Activated CD4-positive, alpha-beta T cell treated with anti-CD3 and anti-CD28 coated beads, Interleukin-2, Interleukin-4, amounts not matched to agents 100 ng/mL and 50 ng/mL, durations not matched to agents 16 hours and 8 hours (primary cell): ENCODE measurements at places on chromosomes 1 and 21.

GRCh38 chr1:4425892-4426291 is 228.5 kb upstream of the AJAP1 start:
- no peak for DNase-seq

GRCh38 chr1:161227196-161227871 is 1.5 kb downstream of the TOMM40L start:
- DNase-seq = peak; percentile 89

GRCh38 chr1:178308438-178308837 is 188.3 kb downstream of the CLEC20A start:
- no peak for DNase-seq

- no peak for DNase-seq
Measured at GRCh38 chr1:228256626-228257375, 49.0 kb downstream of the OBSCN start.

GRCh38 chr21:15241997-15242736 is 177.4 kb upstream of the NRIP1 start:
- DNase-seq = no peak

DNA sequence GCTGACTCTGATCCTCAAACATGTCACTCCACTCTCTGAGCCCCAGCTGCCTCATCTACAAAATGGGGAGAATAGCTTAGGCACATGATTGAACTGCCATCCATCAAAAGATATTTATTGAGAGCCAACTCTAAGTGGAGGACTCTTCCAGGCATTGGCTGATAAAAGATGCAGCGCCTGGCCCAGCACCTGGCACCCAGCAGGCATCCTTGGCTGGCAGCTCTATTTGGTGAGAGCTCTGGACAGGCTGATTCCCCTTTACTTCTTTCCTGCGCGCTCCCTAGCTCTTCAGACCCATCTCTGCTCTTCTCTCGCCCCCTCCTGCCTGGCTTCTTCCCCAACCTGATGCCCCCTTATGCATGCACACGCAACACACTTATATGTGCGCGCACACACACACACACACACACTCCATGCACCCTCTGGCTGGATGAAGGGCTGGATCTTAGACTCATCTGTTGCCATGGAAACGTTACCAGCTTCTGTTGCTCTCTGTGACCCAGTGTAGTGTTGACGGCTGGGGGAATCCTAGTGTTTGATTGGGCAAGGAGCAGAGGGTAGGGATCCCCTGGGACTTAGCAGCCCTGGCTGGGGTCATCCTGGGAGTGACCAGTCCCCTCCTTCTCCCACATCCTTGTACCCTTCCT is 49.3 kb downstream of the VWA5B1 start:
- DNase-seq = no peak

- peak; percentile 39 for DNase-seq
Measured at GRCh38 chr1:201999625-202000238, 10.7 kb upstream of the ELF3 start.

GRCh38 chr1:162029157-162029556 is 5.5 kb upstream of the OLFML2B start:
- no peak for DNase-seq

GRCh38 chr1:66563094-66563800 is 29.3 kb downstream of the SGIP1 start:
- no peak for DNase-seq

GRCh38 chr1:206909883-206910318 is 11.8 kb downstream of the FCMR start:
- DNase-seq = no peak

DNA sequence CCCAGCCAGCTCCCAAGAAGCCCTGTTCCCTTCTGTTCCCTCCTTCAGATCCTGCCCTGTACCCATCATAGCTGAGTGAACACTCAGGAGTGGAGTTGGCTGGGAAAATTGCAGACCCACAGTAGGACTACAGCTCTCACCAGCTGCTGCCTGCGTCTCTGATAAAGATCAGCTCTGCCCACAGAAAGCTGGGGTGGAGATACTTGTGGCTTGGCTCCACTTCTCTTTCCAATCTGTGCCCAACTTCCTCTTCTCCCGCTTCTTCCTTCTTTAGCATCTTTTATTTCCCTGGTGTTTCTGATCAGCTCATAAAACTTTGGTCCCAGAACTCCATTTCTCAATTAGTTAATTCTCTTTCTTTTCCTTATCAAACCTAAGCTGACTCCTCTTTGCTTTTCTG is 5.5 kb upstream of the CD1A start:
- DNase-seq = no peak

DNA sequence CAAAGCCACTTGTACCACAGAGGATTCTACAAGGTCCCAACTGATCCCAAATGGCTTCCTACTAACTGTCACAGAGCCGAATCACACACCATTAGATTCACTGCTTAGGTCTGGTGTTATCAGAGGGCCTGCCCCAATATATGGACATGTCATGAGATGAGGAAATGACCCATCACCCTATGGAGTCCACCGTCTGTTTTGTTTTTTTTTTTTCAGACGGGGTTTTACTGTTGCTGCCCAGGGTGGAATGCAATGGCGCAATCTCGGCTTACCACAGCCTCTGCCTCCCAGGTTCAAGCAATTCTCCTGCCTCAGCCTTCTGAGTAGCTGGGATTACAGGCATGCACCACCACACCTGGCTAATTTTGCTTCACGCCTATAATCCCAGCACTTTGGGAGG is 83.8 kb upstream of the ETS2 start:
- no peak for DNase-seq

DNA sequence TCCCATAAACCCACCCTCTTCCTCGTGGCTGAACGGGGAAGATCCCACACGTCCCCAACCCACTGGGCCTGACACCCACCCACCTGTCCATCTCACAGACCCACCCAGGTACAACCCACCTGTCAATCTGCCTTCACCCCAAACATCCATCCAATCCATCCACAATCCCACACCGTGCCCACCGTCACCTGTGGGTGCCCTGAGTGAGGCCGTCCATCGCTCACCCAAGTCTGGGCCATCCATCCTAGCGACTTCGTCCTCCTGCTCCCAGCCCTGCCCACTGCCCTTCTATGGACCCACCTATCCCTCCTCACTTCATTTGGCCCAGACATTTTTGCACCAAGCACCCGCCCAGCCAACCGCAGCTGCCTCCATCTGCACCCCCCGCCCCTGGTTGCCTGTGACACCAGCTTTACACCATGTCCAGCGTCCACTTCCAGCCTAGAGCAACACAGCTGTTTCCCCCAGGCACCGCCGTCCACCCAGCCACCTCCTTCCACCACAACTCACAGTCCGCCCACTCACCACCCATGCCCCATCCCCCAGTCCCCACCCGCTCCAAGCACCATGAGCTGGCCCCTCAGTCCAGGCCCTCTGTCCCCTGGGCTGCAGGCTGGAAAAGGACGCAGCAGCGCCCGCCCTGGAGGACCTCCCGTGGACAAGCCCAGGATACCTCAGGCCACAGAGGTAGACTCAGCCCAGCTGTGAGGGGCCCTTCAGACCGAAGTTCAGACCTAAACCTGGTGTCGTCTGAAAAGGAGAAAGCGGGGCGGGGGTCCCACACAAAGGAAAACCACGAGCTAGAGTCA is 7.7 kb downstream of the TTLL10 start:
- no peak for DNase-seq

- DNase-seq = no peak
Measured at GRCh38 chr1:46130121-46130520, 2.3 kb downstream of the PIK3R3 start.

DNA sequence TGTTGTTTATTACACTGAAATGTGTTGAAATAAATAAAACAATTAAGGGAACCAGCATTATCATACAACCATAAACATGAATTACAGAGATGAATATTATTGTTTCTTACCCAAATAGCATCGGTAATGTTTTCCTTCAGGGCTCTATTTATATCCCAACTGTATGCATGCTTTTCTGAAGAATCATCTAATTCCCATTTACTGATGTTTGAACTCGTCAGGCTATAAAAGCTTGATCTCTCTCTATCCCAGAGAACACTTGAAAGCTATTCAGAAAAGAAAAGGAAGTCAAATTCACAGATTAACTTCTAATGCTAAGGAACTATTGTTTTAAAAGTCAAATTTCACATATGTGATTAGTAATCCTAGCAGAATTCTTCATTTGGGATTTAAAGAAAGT is 12.4 kb downstream of the NUP133 start:
- no peak for DNase-seq

- DNase-seq = no peak
Measured at GRCh38 chr1:203380420-203381150, 29.7 kb upstream of the FMOD start.

DNA sequence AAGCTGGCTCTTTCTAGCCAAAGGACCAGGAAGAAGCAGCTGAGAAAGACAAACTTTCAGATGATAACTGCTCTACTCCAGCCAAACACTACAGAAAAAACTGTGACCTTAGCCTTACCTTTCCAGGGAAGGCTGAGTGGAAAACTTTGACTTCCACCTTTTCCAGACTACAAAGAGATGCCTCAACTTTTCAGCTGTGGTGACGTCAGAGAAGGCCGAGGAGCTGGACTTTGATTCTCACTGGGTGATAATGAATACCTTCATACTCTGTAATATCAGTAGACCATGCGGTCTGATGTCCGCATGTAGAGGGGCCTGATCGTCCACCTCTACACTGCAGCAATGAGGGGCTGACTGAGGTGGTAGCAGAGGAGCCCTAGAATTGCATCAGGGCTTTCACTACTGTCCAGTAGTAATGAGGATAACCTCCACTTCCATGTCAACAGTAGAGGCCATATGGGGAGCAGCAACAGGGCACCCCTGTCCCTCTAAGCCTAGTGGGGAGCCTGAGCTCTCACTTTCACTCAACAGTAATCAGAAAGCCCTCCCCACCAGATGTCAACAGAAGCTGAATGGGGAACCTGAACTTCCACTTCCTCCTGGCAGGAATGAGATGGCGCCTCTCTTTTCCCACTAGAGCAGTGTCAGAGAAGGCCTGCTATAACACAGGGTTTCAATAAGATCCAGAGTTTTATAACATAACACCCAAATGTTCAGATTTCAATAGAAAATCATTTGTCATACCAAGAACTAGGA is 28.4 kb upstream of the PADI1 start:
- no peak for DNase-seq

- no peak for DNase-seq
Measured at GRCh38 chr1:20280341-20280740, 10.3 kb upstream of the VWA5B1 start.

DNA sequence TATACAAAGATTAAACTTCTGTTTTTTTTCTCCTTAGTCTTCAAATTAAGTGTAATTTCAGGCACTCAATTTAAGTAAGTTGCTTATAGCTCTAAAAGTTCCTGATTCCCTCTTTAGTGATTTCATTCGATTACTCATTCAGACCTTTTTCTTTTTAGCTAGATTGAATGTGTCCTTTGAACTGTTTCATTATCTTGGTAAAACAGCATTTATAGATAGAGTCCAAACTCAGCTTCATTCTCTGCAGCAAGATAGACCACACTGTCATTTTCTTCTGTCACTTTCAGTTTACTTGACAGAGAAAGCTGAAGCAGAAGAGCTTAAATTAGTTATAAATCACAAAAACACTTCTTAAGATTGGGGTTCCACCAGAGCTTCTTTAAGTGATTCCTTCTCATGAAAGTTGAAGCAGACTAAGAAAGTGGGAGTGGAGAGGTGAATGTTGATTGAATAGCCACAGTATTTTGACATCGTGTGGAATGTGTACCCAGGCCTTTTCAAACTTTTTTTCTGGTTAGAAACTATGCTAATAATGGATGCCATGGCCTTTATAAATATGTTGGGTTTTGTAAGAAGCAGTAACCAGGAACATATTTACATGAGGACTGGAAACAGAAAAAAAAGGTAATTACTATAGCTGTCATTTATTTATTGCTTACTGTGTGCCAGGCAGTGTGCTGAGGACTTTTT is 52.2 kb downstream of the ZBTB40 start:
- DNase-seq = no peak

DNA sequence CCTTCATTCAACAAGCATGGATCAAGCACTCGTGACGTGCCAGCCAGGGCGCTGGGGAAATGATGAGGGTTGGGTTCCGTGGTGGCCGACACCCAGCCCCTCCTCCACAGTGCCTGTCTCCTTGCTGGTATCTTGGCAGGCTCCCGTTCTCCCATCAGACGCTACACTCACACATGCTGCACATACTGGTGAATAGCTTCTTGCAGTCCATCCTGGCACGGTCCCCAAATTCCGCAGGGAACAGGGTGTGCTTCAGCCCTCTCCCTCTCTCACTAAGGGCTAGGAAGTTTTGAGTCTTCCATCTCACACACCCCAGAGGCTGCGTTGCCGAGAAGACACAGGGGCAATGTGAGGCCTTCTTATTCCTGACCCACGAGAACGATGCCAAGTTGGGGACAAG is 10.1 kb upstream of the MEF2D start:
- no peak for DNase-seq

- no peak for DNase-seq
Measured at GRCh38 chr1:232986527-232986922, 36.1 kb downstream of the NTPCR start.

GRCh38 chr1:238205045-238205662 is 314.4 kb upstream of the ZP4 start:
- DNase-seq = no peak

- DNase-seq = no peak
Measured at GRCh38 chr1:11450310-11450709, 28.6 kb upstream of the DISP3 start.
